Astrocyte (in vitro differentiated cells and primary cell): ENCODE measurements at places on chromosomes 3 and 15.

- DNase-seq, result no peak
Measured at GRCh38 chr15:26166429-26166828, 303.3 kb upstream of the ATP10A start.

DNA sequence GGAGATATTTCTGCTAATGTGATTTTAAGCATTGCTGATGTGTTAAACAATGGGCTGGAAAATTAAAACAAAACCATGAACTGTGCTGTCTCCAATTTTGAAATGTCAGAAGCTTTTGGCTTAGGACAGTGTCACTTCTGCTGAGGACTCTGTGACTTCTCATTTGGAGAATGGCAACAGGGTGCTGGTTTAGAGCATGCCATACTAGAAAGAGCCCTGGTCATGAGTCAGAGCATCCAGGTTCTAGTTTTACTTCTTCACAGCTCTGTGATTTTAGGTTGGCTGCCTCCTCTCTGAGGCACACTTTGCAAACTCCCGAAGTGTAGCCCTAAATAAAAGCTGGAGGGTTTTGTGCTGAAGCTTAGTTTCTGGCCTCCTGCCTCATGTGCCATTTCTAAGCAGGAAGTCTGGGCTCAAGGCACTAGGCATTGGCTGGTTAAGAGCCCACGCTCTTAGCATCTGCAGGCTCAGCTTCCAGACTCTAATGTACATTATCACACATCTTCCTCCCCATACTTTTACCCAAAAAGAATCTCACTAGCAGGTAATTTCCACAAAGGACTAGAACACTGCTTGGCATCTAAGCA lies 193.8 kb downstream of the CNTN3 start:
- DNase-seq, result no peak

DNA sequence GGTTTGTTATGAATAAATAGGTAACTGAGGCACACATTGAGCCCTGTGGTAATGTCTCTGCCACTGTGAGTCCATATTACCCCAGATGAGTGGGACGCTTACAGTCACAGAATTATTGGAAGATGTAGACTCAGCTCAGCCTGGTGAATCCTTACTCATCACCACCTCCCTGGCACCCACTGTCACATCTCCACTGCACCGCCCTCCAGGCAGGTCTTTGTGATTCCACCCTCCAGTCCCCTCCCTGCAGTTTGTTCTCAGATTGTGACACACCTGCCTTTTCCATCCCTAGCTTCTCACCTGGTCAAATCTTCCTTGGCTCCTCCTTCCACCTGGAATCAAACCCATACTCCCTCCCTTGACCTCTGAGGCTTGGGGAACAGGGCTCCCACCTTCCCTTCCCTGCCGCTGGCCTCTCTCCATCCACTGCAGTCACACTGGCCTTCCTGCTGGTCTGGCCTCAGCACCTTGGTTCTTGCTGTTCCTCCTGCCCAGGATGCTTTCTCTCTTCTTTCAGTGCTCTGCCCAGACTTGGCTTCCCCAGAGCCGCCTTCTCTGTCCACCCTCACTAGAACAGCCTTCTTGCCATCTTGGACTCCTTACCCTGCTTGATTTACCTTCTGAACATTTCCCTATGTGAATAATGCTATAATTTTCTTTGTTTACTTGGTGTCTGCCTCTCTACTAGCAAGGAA lies 9.4 kb downstream of the SLC6A20 start:
- no peak for DNase-seq

- peak; percentile 31 for DNase-seq
Measured at GRCh38 chr3:134517791-134518190, 31.9 kb downstream of the CEP63 start.

DNA sequence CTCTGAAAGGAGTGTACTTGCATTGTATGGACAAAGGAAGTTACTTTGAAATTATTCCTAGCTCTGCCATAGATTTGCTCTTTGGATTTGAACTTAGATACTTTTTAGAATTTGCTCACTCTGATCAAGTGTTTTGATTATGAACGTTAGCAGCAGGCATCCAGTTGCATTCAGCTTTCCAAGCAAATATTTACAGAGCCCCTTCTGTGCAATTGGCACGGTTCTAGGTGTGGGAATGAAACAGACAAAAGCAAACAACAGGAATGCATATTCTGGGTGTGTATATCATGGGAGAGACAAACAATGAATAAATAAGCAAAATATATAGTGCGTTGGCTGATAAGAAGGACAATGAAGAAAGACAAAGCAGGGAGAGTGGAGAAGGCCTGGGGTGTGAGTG lies 125.5 kb upstream of the ADAMTS9 start:
- no peak for DNase-seq
